ENCODE measurements at places on chromosomes 3 and 15.

DNA sequence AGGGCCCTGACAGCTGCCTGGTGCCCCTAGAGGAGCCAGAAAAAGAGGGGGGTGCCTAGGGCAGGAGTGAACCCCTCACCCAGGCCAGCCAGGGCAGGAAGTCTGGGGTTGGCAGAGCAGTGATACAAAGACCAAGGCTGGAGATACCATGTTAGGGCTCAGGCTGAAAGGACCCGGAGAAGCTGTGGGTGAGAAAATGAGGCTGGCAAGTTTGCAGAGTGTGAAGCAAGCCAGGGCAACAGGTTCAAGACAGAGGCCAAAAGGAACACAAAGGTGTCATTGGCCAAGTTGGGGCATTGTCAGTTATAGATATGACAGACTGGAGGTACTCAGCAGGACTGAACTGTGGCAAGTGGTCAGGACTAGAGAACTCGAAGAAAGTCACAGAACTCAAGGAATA, 40.6 kb upstream of the IREB2 start:
- no peak for DNase-seq

DNA sequence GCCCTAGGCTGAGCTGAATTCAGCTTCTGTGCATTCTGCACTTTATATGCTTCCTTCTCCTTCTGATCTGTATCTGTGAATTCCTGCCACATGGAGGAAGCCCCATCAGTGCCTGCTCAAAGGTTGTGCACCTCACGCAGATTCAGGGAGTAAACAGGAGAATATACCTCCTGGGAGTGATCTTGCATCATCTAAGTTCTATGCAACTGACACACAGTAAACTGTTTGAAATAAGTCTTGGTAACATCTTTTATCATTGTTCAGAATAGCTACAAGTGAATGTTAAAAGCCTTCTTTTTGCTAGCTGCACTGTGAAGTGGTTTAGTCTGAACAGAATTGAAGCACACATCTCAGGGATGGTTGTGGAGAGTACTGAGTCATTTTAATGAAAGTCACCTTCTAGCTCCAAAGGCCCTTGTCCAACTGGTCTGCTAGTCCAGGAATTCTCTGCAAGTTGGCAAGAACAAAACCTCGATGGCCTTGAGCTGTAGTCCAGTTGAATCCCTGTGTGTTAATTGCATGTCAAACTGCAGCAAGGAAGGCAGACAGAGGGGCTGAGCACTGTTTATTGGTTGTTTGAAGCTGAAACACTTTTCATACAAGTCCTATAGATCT, 215.0 kb downstream of the WNT5A start:
- no peak for DNase-seq

- DNase-seq, result no peak
Observed at GRCh38 chr3:42500091-42500490, 2.4 kb upstream of the VIPR1 start.

GRCh38 chr15:76073554-76073953, 13.8 kb downstream of the TMEM266 start:
- no peak for DNase-seq

DNA sequence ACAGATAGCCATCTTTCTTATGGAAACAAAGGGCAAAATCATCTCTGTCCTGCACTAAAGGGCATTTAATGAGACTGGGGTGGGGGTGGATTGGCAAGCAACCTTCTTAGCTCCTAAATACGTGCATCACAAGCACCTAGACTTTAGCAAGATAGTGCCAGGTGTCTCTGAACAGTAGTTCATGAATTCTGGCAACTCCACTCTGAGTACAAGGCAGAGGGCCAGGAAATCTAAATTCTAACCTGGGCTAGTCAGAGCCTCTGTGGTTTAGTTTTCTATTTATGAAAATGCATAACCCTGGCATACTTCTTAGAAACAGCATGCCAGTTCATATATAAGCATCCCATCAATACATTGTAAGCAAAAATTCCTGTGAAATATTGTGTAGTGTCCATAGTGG, 788.5 kb downstream of the MCTP2 start:
- no peak for DNase-seq

DNA sequence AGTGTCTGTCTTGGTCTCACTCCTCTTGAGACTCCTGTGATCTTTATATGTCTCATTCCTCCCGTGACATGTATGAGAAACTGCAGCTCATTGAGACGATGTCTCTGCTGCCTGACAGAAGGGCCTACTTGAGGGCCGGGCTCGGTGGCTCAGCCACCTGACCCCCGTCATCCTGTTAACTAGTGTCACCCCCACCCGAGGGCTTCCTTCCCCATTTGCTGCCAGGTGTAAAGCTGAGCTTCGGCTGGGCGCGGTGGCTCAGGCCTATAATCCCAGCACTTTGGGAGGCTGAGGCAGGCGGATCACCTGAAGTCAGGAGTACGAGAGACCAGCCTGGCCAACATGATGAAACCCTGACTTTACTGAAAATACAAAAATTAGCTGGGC, 12.7 kb downstream of the SEMA4B start:
- DNase-seq, result no peak

DNA sequence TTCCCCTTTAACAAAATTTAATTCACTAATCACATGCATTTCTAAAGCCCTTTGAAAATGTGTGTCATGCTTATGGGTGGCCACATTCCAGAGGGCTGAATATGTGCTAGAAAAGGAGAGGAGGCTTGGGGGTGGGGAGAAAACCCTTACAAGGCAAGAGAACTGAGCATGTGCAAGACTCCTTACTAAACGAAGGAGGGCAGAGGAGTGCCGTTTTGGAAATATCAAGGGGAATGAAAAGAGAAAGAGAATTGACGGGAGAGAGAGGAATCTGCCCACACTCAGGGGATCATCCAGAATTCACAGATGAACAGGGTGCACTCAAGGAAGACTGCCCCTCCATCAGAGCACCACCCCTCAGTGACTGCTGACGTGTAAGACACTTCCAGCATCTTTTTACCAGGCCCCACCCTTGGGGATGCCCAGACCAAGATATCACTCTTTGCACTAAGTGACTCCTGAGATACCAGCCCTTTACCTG, 37.9 kb upstream of the TSC22D2 start:
- DNase-seq, result peak; percentile 88

DNA sequence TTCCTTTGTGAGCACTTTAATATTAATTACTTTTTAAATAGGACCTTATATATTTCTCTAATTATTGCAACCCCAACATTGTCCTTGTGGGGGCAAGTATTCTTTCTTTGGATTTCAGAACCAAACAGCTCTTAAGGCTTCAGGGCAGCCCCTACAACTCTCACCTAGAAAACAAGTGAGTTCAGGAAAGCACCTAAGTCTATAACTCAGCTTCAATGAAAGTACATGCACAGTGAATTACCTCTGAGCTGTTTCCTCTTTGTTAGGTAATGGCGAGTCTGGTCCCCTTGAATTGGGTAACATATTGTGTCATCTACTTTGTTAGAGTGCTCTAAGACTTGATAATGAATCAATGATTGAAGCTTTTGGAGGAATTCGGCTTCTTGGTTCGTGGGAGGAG, 545.7 kb downstream of the NLGN1 start:
- DNase-seq, result no peak

DNA sequence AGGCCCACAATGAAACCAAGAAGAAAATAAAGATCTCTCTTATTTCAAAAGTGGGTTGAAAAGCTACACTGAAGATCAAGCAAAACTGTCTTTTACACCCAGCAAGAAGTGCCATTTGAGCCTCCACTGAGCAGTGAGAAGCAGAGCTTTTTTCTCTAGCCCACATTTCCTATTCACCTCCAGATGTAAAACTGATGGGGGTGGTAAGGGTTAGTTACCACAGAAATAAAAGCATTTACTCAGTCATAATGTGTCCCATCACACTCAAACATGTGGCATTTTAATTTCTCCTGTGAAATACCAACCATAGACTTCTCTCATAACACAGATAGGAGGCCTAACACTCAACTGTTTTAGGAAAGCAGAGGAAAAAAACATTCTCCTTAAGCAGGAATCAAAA, 21.0 kb downstream of the IFT57 start:
- DNase-seq, result no peak

GRCh38 chr15:29883126-29883525, 60.9 kb upstream of the TJP1 start:
- DNase-seq, result peak; percentile 78

- no peak for DNase-seq
Observed at GRCh38 chr3:152737021-152737908, 97.7 kb upstream of the P2RY1 start.

DNA sequence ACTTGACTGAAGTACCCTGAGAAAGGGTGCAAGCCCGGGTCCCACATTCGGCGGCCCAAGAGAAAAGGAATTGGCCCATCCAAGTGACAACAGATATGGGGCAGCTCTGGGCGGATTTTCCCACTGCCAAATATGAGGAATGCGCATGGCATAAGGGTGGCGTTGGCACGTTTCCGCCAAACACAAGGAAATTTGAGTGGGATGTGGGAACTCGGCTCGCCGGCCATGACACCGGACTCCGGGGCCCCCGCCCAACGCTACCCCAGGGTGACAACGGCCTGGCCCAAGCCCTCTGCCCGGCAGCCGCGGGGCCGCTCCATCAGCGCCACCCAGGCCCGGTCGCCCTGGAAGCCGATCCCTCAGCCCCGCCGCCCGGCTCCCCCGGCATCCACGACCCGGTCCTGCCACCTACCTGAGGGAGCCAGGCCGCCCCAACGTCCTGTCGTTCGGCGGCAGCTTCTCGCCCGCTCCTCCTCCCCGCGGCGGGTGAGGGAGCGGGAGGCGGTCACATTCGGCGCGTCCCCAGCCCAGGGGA, 449 bp downstream of the RAF1 start:
- DNase-seq, result peak; percentile 51

DNA sequence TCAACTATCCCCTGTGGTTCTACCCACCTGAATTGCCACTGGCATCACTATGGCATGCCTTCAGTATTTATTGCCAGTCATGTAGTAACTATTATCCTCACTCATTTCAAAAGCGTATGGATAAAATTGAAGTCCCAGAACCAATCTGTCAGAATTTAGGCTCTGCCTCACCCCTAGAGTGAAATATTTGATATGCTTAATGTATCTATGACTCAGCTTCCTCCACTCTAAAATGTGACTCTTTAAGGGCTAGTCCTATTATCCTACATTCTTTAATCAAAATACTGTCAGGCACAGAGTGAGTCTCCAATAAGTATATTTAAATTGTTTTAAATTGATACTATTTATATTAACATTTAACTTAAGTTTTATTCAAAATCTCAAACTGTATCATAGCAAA, 27.6 kb downstream of the ARPP21 start:
- DNase-seq, result no peak

- no peak for DNase-seq
Observed at GRCh38 chr3:1528621-1529020, 435.8 kb downstream of the CNTN6 start.

- DNase-seq, result no peak
Observed at GRCh38 chr15:39326306-39326975, 254.4 kb upstream of the THBS1 start.

GRCh38 chr3:32992310-32992686, 40.9 kb downstream of the CCR4 start:
- no peak for DNase-seq

- peak; percentile 80 for DNase-seq
Observed at GRCh38 chr3:149489060-149489690, 14.7 kb downstream of the TM4SF4 start.

DNA sequence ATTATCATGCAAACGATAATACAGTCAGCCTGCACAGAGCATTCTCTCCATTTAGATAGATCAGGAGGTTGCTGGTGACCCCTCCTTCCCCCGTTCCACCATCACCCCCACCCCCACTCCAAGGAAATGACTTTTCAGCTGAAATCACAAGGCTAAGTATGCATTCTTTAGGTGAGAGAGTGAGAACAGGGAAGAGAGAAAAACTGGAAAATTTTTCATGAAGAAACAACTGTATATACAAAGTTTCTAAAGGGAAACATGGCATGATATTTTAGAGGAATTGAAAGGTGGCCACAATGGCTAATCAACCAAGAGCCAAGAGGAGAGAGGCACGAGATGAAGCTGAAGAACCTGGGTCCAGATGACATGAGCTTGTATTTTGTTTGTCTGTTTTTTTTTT, 22.2 kb downstream of the BCL2A1 start:
- no peak for DNase-seq

All from GM23338 (cell line).